ENCODE measurements at places on chromosomes 3 and 15.

- no peak for DNase-seq
Observed at GRCh38 chr3:24763393-24763792, 268.7 kb upstream of the THRB start.

DNA sequence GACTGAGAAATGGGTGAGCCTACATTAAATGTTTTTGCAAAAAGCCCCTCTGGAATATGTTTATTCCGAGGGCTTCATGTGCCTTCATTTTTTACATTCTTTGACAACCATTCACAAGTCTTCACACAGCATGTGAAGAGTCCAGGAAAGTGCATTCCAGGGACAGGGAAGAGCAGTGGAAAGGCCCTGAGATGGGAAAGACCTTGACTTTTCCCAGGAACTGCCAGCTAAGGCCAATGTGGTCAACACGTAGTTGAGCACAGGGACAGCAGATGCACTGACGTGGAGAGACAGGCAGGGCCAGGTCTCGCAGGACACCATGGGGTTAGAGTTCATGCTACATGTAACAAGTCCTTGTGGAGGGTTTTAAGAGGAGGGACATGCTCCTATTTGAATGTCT lies 21.7 kb downstream of the SSR3 start:
- DNase-seq = no peak

DNA sequence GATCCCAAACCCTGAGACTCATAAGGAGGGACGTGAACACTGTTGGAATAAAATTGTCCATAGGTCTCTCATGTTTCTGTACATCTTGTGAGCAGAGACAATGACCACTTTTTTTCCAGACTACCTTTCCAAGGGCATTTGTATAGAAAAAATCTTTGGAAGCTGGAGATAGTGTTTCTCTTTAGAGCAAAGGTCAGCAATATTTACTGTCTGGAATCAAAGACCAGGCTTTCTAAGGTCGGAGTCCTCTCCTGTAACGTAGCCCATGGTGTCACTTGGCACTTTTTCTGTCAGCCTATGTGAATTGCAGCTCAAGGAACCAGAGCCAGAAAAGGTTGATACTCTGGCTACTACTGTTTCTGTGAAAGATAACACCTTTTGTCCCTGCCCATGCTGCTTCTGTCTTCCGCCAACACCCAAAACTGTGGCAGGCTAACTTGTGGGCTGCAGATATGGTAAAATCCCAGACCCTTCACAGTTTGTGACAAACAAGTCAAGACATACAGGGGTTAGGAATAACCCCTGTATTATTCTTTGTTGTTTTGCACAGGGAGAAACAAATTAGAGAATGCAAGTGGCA lies 578.3 kb downstream of the GRM7 start:
- DNase-seq = no peak

- no peak for DNase-seq
Observed at GRCh38 chr3:1987980-1988379, 110.7 kb upstream of the CNTN4 start.

DNA sequence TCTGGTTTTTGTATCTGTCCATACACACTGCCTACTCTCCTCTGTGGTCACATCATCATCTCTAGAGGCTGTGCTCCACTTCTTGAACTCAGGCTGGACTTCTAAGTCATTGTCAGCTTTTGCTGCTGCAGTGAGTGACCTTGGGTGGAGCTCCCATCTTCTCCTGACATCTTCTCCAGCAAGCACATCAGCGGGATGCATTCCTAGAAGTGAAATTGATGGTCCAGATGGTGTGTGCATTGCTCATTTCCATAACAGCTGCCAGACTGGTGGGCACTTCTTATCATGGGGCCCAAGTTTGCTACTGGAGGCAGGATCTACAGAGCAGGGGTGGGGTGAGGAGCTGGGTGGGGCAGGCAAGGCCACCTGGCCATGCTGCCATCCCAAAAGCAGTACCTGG lies 109.9 kb downstream of the DNAJB8 start:
- DNase-seq = no peak

DNA sequence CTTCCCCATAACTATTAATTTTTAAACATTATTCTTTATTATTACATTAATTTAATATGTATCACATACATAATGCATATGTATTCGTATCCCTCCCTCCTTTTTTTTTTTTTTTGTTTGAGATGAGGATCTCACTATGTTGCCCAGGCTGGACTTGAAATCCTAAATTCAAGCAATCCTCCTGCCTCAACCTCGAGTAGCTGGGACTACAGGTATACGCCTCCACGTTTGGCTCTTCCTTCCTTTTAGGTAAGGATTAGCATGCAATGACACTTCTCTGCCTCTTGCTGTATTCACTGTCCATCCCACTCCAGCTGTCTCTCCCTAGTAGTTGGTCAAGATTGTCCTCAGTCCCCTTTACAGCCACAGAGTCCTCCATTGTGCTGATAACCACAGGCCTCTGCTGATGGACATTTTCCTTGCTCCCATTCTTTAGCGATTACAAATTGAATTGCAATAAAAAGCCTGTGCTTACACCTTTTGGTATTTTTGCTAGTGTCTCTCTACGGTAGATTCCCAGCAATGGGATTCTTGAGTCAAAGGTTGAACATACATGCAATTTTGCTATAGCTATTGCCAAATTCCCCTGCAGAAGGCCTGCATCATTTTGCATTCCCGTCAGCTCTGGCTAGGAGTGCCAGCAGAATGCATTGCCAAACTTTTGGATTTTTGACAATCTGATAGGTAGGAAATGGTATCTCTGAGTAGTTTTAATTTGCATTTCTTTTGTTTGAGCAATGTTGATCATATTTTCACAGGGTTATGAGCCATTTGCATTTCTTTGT lies 156.6 kb downstream of the SMAD6 start:
- no peak for DNase-seq

- no peak for DNase-seq
Observed at GRCh38 chr15:70507772-70508371, 255.5 kb downstream of the UACA start.

GRCh38 chr15:28982886-28983285 lies 97.1 kb downstream of the APBA2 start:
- DNase-seq = no peak

- no peak for DNase-seq
Observed at GRCh38 chr3:180961087-180961486, 28.4 kb downstream of the DNAJC19 start.

DNA sequence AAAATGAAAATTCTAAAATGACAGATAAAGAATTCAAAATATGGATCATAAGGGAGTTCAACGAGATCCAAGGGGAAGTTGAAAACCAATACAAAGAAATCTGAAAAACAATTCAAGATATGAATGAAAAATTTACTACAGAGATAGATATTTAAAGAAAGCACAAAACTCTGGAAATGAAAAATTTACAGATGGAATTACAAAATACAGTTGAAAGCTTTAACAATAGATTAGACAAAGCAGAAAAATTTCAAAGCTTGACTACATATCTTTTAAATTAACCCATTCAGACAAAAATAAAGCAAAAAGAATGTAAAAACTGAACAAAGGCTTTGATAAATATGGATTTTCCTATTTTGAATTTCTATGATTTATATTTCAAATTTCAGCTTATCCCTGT lies 211.1 kb downstream of the SLC9A9 start:
- no peak for DNase-seq

GRCh38 chr3:190060192-190060775 lies 60.4 kb downstream of the P3H2 start:
- no peak for DNase-seq

GRCh38 chr15:69606144-69606543 lies 153.5 kb downstream of the RPLP1 start:
- no peak for DNase-seq

DNA sequence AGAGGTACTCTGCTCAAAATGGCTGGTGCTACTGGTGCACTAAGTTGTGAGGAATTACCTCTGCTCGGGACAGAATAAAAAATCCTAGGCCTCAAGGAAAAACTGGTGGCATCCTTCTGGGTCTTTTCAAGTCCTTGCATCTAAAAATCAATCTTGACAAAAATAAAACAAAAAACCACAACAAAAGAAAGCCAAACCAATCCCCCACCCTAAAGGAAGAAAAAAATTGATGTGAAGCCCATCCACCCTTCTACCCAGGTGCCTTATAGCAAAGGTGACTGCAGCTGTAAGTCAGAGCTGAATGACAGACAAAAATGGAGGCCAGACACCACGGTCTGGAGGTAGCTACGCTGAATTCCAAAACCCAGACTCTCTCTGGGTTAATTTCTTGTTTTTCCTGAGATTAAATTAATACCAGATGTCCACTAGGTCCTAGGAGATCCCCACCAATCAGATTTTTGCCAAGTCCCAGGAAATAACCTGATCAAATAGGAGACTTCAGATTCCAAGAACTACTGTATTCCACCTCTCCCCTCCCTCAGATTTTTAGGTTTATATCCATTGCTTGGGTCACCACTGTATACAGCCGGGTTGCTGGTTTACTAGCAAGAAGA lies 33.5 kb downstream of the ABCC5 start:
- no peak for DNase-seq

GRCh38 chr3:18086760-18087159 lies 338.4 kb downstream of the SATB1 start:
- no peak for DNase-seq

- no peak for DNase-seq
Observed at GRCh38 chr3:196423044-196423781, 9.0 kb downstream of the UBXN7 start.

DNA sequence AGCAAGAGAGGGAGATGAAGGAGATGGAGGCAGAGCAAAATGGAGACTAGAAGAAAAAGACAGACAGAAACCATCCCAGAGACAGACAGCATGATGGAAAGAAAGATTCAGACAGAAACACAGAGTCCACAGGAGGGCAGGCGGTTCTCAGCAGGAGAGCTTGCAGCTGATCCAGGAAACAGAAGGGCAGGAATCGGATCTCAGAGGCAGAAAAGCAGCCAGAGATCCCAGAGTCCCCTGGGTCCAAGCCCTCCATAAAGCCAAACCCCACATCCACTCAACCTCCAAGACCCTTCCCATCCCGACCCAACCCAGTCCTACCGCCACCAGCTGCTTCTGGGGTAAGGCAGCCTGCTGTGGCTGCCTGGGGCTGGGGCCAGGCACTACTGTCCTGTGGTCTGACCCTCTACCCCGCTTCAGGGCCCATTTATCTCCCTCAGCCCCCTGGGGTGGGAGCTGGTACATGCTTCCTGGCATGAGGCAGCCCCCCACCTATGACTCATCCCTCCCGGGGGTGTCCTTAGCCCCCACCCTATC lies at the start of gene UCN2:
UCN2 (minus strand) TSS at position 400 of the 537 bp plus-strand sequence. CDS start 657 bp downstream, outside the sequence.
- no peak for DNase-seq

DNA sequence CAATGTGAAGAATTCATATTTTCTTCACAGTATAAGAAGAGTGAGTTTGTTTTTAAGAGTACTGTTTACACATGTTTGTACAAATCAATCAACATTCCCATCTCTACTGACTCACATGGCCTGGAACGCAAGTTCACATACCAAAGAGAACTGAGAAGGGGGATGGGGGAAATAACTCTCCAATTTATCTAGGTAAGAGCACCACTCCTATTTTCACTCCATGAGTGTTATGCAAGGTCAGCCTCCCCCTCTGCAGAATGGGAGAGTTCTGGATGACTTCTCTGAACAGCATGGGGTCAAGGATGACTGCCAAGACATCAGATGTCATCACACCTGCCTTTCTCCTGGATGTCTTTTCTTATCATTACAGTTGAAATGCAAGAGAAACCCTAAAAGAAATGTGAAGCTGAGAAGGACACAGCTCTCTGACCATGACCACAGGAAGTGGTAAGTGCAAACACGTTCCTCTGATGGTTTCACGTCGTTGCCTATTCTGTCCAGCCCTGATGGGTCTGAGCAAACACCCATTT lies 95.2 kb downstream of the SEMA6D start:
- no peak for DNase-seq

GRCh38 chr3:177468331-177468730 lies 271.0 kb upstream of the TBL1XR1 start:
- DNase-seq = no peak

Measured in stimulated activated CD4-positive, alpha-beta T cell treated with anti-CD3 and anti-CD28 coated beads, Interleukin-2, amount 100 ng/mL, for 48 hours (primary cell).